ENCODE measurements at places on chromosomes 16 and 17.

DNA sequence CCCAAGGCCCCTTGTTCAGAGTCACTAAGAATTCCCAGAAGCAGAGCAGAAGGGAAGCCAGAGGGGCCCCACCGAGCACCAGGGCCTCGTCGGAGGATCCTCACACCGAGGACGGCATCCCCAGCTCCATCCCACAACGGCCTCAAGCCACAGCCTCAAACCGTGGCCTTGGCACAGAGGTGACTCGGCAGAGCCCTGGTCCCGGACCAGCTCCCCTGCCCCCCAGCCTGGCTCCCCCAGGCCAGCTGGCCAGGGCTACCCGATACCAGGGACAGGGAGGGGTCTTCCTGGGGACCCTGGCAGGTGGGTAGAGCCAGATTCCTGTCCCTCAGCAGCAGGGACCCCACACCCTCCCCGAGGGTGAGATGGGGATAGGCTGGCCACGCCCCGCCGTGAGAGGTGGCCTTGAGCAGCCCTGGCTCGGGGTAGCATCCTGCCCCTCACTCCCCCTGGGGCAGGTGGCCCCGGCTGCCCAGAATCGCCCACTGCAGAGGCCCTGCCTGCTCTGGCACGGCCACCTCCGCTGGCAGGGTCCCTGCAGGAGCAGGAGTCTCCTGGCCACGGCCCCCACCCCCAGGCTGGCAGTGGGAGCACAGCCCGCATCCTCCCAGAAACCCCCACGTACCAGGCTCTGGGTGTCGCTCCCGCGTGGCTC is 5.6 kb upstream of the PVALEF start:
- DNase-seq: no peak

DNA sequence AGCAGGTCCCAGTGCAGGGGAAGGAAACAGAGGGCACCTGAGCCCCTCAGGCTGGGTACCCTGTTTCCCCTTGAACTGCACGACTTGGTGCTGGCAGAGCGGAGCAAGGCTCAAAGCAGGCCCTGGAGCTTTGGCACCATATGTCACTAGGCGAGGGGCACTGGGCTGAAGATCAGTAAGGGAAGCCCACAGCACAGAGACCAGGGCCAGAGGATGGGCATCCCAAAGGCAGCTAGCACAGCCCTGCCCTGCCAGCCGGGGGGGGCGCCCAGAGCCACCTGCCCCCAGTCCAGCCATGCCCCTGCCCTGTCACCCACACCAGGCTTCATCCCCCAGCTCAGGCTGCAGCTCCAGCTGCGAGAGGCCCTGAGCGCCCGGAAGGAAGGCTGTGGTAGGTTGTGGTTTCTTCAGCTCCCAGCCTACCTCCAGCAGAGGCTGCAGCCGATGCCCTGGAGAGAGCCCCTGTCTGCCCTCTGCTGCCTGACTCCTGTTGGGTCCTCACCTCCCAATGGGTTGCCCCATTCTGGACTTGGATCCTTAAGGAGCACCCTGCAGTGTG is 10.9 kb downstream of the NHERF1 start:
- no peak for DNase-seq

GRCh38 chr16:56262551-56263245 is 71.4 kb downstream of the GNAO1 start:
- DNase-seq: no peak

GRCh38 chr17:77598241-77598620 is 360.3 kb upstream of the TNRC6C start:
- no peak for DNase-seq

- no peak for DNase-seq
Observed at GRCh38 chr16:66273644-66274334, 92.7 kb upstream of the CDH5 start.

GRCh38 chr17:79404136-79404911 is 206.5 kb downstream of the RBFOX3 start:
- no peak for DNase-seq

- peak; percentile 32 for DNase-seq
Observed at GRCh38 chr16:5490499-5490898, 392.9 kb upstream of the EEF2KMT start.

DNA sequence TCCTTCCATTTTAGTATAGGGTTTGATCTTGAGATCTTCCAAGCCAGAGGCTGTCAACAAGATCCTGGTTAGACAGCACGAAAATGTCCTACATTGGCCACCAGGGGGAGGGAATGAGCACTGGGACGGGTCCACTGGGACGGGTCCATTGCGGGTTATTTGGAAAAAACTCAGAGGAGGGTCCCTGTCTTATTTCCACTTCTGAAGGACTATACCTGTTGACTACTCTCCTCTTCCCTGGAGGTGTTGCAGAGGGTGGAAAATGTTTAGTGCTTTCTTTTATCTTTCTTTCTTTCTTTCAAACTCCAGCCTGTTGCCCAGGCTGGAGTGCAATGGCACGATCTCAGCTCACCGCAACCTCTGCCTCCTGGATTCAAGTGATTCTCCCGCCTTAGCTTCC is 2.5 kb downstream of the TTLL6 start:
- DNase-seq: no peak

DNA sequence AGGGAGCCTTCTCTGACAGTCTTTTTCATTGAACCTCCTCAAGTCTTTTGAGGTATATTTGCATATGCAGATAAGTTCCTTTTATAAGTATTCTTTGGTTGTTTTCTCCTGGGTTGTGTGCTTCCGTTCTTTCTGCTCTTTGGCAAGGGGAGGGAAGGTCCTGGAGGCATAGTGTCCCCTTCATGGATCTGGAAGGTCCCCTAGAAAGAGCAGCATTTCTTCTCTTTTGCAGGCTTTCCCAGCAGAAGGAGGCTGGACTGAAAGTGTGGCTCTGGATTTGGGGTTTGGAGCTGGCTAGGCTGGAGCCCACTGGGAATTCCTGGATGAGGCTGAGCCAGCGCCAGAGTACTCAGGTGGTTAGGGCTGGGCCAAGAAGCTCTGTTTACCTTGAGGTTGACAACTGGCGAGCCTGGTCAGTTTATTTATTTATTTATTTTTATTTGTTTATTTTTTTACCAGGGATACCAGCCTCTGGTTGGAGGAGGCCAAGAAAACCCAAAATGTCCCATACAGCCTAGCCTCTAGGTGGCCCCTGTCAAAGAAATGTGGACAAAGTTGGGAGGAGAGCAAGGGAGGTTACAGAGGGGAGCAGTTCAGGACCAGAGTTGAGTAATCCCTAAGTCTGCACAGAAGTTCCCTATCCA is 5.4 kb upstream of the TOP2A start:
- DNase-seq: peak; percentile 78

DNA sequence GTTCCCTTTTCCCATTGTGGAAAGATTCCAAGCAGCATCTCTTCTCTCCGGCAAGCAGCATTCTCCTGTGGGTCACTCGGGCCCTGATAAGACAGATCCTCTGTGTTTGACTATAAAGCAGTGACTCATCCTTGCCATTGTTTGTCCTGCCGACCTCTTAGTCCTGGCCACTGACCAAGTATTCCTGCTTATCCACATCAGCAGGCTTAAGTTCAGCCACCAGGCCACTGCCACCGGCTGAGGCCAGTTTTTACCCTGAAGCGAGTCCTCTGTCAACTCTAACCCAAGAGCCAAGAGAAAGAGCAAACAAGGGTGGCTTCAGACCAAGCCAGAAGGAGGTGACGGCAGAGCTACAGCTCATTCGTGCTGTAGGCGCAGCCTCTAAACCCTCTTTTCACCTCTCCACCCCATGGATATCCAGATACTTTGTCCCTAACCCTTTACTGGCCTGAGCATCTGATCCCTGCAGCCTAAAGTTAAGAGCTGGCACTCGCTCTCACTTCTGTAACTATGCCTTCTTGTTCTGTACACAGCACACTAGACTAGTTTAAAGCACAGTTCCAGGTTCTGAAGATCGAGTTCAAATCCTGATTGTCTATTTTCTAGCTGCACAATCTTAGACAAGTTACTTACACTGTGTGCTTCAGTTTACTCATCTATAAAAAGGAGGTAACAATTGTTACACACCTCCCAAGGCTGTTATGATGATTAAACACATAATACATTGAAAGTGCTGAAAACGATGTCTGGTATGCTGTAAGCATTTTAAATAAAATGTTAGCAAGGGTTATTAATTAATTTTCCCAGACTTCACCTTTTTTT is 31.0 kb downstream of the SOX9 start:
- peak; percentile 47 for DNase-seq

DNA sequence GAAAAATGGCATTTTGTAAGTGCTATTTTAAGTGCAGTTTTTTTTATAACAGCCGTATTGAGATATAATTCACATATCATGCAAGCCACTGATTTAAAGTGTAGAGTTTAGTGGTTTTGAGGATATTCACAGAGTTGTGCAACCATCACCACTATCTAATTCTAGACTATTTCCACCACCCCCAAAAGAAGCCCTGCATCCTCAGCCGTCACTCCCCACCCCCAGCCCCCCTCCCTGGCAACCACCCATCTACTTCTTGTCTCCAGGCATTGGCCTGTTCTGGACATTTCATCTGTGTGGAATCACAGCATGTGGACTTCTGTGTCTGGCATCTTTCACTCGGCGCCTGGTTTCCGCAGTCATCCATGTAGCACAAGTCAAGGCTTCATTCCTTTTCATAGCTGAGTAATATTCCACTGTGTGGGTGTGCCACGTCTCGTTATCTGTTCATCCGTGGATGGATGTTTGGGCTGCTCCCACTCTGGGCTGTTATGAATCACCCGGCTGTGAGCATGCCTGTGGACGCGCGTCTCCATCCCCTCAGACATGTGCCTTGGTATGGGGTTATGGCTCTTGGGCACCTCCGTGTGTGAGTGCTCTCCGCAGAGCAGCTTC is 138.4 kb upstream of the CIBAR2 start:
- no peak for DNase-seq

- no peak for DNase-seq
Observed at GRCh38 chr17:17736205-17737183, 55.2 kb downstream of the RAI1 start.

GRCh38 chr16:48503336-48503735 is 106.6 kb downstream of the N4BP1 start:
- no peak for DNase-seq

DNA sequence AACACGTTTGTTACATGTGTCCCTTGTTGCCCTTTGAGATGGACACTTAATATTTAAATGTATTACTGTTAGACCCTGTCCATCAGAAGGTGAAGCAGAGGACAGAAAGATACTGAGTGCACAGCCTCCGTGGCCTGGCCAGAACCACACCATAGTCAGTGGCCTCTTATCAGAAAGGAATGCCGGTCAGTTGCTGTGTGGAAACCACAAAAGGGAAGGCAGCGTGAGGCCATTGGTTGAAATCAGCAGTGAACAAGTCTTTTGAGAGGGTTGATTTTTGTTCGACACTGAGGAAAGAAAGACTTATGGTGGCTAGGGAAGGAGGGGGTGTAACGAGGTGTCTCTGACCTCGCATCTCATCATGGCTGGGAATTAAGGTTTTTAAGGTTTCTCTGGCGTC is 85.4 kb upstream of the CLEC18A start:
- DNase-seq: no peak

- no peak for DNase-seq
Observed at GRCh38 chr16:12773221-12773620, 30.5 kb downstream of the CPPED1 start.

DNA sequence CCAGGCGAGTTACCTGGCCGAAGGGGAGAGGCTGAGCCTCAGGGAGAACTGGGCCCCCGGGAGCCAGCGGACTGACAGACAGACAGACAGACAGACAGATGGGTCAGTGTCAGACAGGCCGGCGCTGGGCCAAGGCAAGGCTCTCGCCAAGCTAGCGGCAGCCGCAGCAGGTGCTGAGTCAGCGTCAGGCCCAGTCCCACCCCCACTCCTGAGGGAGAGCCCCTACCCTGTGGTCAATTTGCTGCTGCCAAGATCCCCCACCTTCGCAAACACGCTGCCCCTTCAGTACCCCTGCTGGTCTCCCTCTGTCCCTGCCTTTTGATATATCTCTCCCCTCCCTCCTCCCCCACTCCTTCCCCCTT is 1.5 kb downstream of the FGF11 start:
- DNase-seq: no peak

DNA sequence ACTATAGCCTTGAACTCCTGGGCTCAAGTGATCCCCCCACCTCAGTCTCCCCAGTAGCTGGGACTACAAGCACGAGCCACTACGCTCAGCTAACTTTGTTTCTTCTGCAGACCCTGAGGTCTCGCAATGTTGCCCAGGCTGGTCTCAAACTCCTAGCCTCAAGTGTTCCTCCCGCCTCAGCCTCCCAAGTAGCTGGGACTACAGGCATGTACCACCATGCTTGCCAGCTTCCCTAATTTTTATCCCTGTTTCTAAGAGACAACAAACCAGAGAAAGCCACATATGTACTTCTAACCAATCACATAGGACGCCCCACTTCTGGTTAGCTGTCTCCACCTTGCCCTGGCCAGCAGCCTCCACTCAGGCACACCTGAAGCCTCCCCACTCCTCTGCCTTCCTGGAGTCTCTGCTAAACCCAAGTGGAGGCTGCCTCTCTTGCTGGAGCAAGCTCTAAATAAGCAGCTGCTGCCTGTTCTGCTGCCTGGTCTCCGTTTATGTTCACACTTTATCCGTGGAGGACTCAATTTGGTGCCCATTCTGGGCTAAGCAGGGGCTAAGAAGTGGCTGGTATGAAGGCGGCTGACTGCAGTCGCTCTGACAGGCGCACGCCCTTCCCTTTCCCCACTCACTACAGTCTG is 24.7 kb downstream of the NSMCE1 start:
- no peak for DNase-seq

GRCh38 chr17:50181591-50182560 is 16.1 kb downstream of the SGCA start:
- DNase-seq: no peak

DNA sequence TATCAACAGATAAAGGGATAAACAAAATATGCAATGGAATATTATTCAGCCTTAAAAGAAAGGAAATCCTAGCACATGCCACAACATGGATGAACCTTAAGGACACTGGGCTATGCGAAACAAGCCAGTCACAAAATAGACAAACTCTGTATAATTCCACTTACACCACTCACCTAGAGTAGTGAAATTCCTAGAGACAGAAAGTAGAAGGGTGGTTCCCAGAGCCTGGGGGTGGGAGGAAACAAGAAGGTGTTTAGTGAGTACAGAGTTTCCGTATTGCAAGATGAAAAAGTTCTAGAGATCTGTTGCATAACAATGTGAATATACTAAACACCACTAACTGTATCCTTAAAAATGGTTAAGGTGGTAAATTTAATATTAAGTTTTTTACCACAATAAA is 10.0 kb downstream of the SPOP start:
- no peak for DNase-seq

DNA sequence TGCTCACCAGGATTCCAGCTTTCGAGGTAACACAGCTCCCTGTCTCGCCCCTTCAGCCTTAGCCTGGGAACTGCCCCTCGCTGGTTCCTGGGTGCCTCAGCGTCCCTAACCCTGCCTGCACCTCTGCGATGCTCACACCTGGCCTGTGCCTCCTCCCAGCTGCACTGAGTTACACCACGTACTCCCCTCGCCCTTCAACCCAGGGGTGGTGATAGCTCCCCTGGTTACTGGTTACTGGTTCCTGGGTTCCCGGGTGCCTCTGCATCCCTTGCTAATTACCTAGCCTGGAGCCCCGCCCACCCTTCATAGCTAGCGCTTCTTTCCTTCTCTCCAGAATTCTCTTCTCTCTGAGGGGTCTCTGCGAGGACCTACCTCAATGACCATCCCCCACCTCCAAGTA is 65.3 kb upstream of the PLCG2 start:
- no peak for DNase-seq

DNA sequence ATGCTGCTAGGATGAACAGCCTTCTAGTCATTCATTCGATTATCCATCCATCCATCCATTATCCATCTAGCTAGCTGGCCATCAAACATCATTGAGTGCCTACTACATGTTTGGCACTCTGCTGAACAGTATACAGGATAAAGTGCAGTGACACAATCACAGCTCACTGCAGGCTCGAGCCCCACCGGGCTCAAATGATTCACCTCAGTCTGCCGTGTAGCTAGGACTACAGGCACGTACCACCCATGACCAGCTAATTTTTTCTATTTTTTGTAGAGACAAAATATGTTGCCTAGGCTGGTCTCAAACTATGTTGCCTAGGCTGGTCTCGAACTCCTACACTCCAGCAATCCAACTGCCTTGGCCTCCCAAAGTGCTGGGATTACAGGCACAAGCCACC is 50.0 kb downstream of the SSH2 start:
- DNase-seq: no peak
